ENCODE measurements at places on chromosomes 7 and 10.

GRCh38 chr7:141511676-141512396, 39.4 kb upstream of the AGK start:
- DNase-seq: no peak

DNA sequence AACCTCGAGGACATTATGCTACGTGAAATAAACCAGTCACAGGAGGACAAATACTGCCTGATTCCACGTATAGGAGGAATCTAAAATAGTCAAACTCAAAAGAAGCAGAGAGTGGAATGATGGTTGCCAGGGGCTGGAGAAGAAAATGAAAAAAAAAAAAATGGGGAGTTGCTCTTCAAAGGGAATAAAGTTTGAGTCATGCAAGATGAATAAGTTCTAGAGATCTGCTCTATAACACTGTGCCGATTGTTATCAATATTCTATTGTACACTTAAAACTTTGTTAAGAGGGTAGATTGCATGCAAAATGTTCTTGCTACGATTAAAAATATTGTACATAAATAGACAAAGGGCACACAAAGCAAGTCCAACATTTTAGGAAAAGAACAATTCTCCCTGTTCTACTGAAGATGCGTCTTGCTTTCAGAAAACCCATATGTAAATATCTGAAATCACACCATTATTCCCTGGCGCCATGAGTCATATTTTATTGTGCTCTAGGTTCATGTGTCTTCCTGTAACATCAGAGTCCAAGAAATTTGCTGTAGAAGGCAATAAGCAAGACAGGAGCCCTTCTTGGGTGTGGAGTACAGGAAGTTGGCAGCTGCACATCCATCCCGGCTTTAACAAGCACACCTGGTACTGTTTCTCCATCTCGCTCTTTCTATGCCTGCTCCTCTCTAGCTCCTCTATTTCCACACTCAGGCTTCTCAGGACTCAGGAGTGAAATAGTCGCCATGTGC, 145.9 kb downstream of the GFRA1 start:
- no peak for DNase-seq

DNA sequence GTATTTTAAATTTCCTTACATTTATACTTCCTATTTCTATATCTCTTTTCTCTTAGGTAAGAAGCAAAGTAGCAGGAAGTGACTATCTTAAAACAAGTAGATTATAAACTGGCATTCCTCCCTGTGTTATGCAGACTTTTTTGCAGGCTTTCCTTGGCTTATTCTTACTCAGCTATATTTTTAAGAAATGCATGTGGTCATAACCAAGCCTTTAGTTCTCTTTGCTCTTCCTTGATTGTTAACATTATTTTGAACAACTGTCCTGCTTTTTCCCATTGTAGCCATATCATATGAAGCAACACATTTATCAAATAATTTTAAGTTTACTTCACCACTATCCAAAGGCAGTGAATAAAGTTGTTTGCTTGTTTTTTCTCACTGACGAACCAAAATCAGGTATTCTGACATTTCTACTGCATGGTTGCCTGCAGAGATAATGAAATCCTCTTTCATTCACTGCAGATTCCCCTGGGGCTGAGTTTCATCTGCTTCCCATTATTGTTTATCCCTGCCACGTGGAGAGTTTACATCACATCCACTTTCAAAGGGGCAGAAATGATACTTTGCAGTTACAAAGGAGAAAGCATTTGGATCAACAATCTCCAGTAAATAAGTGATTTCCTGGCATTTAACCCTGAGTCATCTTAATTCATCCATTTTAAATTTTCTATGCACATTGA, 389.9 kb upstream of the SEMA3C start:
- no peak for DNase-seq

DNA sequence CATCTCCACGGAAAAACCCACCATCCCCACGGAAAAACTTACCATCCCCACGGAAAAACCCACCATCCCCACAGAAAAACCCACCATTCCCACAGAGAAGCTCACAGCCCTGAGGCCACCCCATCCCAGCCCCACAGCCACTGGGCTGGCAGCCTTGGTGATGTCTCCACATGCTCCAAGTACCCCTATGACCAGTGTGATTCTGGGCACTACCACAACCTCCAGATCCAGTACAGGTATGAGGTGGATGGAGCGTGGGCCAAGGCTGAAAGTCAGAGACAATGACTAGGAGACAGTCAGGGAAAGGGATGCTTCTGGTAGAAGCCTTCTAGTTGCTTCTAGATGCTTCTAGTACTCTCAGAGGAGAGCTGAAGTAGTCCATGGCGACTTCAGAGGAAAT, 19.6 kb downstream of the ZAN start:
- DNase-seq: no peak

- DNase-seq: no peak
Measured at GRCh38 chr10:78755063-78755701, 313.6 kb upstream of the ZMIZ1 start.

- no peak for DNase-seq
Measured at GRCh38 chr10:44927352-44927751, 16.2 kb downstream of the TMEM72 start.

- DNase-seq: no peak
Measured at GRCh38 chr7:29945259-29945809, 44.3 kb downstream of the SCRN1 start.

DNA sequence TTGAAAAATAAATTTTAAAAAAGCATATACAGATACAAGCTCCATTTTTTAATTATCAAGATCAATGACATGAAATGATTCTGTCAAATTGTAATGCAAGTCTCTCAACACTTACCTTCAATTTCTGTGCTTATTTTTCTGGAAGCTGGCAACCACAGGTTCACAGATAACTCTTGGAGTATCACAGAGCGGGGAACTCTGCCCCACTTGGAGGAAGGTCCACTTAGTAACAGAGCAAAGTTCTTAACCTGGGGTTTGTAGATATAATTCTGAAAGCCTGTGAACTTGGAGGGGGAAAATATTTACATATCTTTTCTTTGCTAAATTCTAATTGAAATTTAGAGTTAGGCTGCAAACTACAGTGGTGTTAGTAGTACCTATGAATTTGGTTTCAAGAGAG, 2.3 kb upstream of the MGAM start:
- no peak for DNase-seq

DNA sequence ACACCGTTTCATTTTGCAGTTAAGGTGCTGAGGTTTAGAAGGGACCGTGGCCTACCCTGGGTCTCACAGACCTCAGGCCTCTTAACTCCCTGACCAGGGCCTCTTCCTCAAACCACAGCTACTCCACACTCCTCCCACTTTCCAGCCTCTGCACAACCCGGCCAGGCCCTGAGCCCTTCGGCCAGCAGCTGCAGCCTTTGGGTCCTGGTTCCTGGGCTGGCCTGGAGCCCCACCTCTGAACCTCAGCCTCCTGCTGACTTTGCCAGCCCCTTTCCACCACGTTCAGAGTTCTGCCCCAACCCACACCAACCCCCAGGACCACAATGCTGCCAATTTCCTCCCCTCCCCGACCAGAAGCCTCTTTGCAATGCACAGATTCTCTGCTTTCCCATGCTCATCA, 84.1 kb downstream of the VOPP1 start:
- no peak for DNase-seq

- DNase-seq: peak; percentile 94
Measured at GRCh38 chr10:28331841-28332240, 29.0 kb upstream of the MPP7 start.

GRCh38 chr7:135728136-135728669, at the start of gene SLC13A4:
Gene SLC13A4, minus strand, starts transcription at chr7:135728186. Its CDS starts 690 bp downstream, at chr7:135727496.
- no peak for DNase-seq

- no peak for DNase-seq
Measured at GRCh38 chr7:534959-535358, 15.3 kb upstream of the PDGFA start.

GRCh38 chr7:75921479-75921878, 6.5 kb downstream of the POR start:
- DNase-seq: no peak

DNA sequence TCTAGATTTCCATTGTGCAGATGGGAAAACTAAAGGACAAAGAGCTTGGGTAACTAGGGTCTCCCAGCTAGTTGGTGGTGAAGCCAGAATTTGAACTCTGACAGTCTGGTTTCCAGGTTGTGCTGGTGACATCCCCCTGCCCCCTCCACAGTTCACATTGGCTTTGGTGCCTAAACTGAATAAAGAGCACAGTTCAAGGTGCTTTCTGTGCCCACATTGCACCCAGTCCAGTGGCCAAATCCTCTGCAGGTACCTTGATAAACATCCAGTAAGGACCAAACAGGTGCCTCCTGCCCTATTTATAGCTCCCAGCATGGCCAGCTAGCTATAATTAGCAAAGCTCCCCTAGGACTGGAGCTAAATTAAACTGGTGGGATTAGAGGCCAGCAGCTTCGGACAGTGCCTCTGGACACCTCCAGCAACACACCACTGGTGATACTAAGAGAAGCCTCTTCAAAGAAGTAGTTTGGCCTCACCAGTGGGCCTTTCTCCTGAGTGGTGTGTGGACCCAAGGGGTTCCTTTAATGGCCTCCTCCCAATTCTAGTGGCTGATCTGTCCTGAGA, 59.9 kb downstream of the KCNMA1 start:
- no peak for DNase-seq
